ENCODE measurements at places on chromosomes 2 and 18.

- no peak for DNase-seq
Observed at GRCh38 chr18:10739152-10739551, 213.3 kb downstream of the NAPG start.

GRCh38 chr2:10777842-10778723, 34.5 kb downstream of the PDIA6 start:
- no peak for DNase-seq

GRCh38 chr2:216159144-216159543, 50.0 kb downstream of the XRCC5 start:
- no peak for DNase-seq

DNA sequence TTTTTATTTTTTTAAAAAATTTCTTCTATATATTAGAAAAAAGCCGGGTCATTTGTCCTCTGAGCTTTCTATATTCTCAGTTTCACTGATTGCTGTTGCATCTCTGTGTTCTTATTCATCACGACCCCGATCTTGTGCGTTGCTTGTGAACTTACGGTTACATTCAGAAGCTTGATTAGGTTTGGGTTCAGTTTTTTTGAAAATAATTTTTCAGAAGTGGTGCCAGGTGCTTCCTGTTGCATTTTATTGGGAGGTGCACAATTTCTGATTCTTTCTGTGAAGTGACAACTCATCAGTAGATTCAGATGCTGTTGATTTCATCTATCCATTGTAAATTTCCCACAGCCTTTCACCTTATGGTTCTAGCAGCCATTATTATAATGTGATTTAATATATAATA, 147.3 kb downstream of the INHBB start:
- DNase-seq = no peak

GRCh38 chr2:166314022-166314759, 61.6 kb downstream of the SCN9A start:
- DNase-seq = no peak

GRCh38 chr18:69233465-69234054, 167.1 kb upstream of the DOK6 start:
- DNase-seq = no peak

GRCh38 chr2:239365782-239366435, 34.9 kb downstream of the HDAC4 start:
- DNase-seq = no peak

DNA sequence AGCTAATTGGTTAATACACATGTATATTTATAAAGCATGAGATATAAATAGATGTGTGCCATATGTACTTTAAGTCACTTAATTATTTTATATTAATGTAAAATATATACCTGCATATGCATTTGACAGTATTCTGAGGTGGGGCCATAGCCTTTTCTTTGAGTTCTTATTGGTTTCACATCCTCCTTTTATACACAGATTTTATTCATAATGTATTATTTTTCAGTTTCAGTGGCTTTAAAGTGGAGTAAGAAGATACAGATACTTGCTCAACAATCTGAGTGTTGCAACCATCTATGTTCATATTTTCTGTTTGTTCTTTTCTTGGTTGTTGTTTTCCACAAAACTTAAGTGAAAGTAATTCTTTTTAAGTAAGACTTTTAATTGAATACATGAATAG, 436.5 kb downstream of the RND3 start:
- no peak for DNase-seq
